Esophagus squamous epithelium (tissue), 5 donors: ENCODE measurements at places on chromosomes 7 and 10.

DNA sequence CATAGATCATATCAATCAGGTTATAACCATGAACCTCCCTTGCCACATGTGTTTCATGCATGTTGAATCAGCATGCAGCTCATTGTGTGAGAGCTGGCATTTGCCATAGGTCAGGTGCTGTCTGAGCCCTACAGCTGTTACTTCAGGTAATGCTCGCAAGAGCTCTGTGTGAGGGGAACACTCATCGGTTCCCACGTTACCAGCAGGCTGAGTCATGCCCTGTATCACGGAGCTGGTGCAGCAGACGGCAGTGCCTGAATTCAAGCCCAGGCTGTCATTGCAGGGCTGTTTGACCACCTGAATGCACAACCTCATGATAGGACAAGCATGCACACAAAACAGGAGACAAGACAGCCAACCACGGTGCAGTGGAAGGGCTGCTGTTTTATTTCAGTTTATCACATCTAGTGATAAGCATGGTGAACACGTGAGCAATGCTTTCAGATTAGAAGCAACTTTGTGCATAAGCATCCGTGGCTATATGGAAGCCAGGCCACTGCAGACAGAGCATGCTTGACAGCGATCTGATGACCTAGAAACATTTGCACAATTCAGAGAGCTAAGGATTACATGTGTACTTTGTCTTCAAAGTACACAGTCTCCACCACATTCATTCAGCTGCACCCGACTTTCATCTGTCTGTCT lies 56.4 kb upstream of the PFKP start:
- DNase-seq = no peak

DNA sequence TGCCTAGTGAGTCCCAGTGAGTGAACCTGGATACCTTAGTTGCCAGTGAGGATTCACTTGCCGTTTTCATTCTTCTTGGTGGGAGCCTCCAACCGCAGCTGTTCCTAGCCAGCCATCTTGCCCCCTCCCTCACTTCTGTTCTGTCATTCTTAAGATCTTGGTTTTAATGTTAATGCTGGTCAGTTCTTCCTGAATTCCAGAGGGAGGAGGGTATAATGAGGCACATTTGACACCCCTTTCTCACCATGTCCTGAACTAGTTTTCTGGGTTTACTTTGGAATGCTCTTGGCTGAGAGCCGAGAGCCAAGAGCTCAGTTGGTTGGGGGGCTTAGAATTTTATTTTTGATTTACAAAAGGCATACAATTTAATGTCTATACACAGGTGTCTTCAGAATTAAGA lies 78.5 kb upstream of the ADCY1 start:
- DNase-seq = no peak

DNA sequence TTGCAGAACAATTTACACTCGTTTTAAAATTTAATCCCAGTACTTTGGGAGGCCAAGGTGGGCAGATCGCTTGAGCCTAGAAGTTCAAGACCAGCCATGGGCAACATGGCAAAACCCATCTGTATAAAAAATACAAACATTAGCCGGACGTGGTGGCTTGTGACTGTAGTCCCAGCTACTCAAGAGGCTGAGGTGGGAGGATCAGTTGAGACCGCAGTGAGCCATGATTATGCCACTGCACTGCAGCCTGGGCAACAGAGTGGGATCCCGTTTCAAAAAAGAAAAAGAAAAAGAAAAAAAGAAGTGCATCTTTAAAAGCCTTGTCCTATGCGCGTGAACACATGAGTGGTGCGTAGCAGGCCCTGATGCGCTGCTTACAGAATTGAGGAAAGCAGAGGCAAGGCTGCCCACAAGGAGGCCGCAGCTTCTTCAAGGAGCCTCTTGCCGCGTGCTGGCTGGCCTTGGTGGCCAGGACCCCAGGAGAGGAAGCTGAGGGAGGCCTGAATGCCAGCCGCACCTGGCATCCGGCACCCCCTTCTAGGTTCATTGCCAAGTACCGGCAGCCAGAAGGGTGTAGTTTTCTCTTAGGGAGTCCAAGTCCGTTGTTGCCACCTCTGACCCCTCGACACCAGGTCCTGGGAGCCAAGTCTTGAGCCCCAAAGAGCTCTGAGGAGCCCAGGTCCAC lies 124.5 kb downstream of the UBE2H start:
- DNase-seq = no peak

GRCh38 chr7:122790591-122790990 lies 87.9 kb upstream of the RNF148 start:
- DNase-seq = no peak
